ENCODE measurements at places on chromosomes 5 and 9. TPM values are rescaled to one million over a fixed set of nuclear protein-coding genes. Genes with fewer than 3 reads are reported as not detected.

- no peak for DNase-seq
Observed at GRCh38 chr5:4313138-4313537, 717.5 kb downstream of the IRX1 start.

DNA sequence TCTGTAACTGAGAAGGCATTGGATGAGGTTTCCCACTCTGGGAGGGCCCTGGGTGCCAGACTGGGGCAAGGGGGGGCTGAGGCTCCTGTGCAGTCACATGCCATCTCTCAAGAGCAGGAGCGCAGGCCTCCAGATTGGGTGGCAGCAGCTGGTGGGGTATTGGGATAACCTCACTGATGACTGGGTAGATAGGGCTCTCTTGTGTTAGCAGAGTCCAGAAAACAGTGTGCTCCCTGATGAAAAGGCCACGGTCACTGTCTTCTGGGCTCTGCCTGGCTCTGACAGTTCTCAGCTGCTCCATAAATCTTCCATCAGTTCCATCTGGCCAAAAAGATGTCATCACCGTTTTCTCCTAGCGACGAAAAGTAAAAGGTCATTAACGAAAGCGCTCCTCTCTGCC lies 21.8 kb upstream of the NKX2-5 start:
- DNase-seq, result no peak

DNA sequence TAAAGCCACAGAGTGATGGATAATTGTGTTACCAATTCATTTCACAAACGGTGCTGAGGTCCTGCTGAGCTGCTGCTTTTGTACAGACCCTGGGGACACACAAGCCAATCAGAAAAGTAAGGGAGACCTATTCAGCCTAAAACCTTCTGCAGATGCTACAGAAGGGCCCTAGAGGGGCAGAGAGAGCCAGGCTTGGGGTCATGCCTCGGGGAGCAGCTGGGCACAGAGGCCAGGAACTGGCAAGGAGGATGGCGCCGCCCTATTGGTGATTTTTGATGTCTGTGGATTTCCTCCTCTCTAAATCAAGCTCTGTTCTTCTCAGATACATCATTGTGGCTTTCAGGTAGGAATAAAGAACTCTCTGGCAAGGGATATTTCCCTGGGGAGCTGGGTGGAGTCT lies 181.9 kb downstream of the ZNF462 start:
- DNase-seq, result no peak

- DNase-seq, result no peak
Observed at GRCh38 chr9:27412963-27413362, 111.1 kb upstream of the IFNK start.

DNA sequence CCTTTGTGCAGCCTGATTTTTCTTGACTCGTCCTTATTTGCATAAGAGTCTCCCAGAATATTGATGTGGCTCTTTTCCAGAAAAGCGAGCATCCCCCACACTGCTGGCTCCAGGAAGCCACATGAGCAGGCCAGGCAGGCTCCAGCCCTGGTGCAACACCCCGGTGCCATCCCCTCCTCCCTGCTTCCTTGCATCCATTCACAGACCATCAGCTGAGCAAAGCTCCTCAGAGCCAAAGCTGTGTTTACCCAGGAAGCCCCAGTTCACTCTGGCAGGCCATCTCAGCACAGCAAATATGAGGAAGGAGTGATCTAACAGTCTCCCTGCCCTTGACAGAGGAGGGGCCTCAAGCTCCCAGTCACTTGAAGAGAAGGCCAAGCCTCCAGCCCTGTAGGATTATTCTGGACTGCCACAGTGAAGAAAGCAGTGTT lies 34.4 kb downstream of the INSYN2B start:
- no peak for DNase-seq

DNA sequence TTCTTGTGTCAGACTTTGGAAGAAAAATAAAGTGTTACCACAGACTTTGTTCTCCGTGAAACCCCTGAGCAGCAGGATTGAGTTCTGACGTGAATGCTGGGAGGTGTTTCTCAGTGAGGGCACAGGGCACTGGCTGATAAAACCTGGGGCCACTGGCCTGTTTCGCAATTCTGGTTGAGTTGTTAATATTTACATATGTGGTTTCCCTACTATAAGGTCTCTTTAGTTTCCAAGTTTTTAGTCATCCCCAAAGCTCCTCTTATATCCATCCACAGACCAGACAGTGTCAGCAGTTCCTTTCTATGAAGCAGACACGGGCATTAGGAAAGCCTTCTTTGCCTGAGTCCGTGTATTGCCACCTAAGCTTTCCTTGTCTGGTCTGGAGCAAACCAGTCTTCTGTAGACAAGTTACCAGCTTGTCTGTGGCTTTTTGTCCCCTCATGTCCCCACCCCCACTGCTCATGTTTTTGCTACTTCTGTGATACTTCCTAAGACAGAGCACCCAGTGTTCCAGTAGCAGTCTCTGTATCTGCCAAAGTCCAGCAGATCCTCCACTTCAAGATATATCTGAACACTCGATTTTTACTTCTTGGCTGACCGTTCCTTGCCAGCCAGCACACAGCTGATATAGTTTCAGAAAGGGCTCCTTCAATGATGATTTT lies 42.0 kb downstream of the ACO1 start:
- no peak for DNase-seq

The DMRTA1 gene
- polyA plus RNA-seq, result not detected

The IGIP gene
- polyA plus RNA-seq, result 0.29 TPM

The PCDHGA9 gene
- polyA plus RNA-seq, result not detected

The PCDHGA4 gene
- not detected for polyA plus RNA-seq

The SLC34A1 gene
- polyA plus RNA-seq, result not detected

All from naive B cell (primary cell).